ENCODE measurements at places on chromosomes 6 and 20. TPM values are rescaled to one million over a fixed set of nuclear protein-coding genes. Genes with fewer than 3 reads are reported as not detected.

DDX27 gene
- 14.2 TPM for polyA plus RNA-seq

FRK gene
- polyA plus RNA-seq = 1.3 TPM

CST3 gene
- polyA plus RNA-seq = 262 TPM

MYBL2 gene
- polyA plus RNA-seq = 11.6 TPM

CTAGE9 gene
- polyA plus RNA-seq = not detected

IMPG1 gene
- 0.02 TPM for polyA plus RNA-seq

ARG1 gene
- polyA plus RNA-seq = 1.8 TPM

ERVFRD-1 gene
- 0.06 TPM for polyA plus RNA-seq

RAET1L gene
- polyA plus RNA-seq = 33.9 TPM

VSX1 gene
- polyA plus RNA-seq = not detected

LTB gene
- polyA plus RNA-seq = 3.0 TPM

PDYN gene
- polyA plus RNA-seq = not detected

SIRPD gene
- polyA plus RNA-seq = not detected

PARD6B gene
- polyA plus RNA-seq = 1.6 TPM

POLR1H gene
- polyA plus RNA-seq = 22.6 TPM

IP6K3 gene
- 0.65 TPM for polyA plus RNA-seq

SLC22A16 gene
- not detected for polyA plus RNA-seq

ALDH5A1 gene
- polyA plus RNA-seq = 2.2 TPM

HTR1E gene
- not detected for polyA plus RNA-seq

KIAA0408 gene
- polyA plus RNA-seq = 2.1 TPM

TBC1D20 gene
- 15.6 TPM for polyA plus RNA-seq

RUNX2 gene
- polyA plus RNA-seq = 0.31 TPM

COL11A2 gene
- 1.3 TPM for polyA plus RNA-seq

PRDM1 gene
- 37.6 TPM for polyA plus RNA-seq

TRIM15 gene
- not detected for polyA plus RNA-seq

STX11 gene
- polyA plus RNA-seq = 7.1 TPM

C20orf144 gene
- polyA plus RNA-seq = 0.04 TPM

SLC13A3 gene
- polyA plus RNA-seq = 0.45 TPM

NNAT gene
- 3.8 TPM for polyA plus RNA-seq

THBD gene
- 29.7 TPM for polyA plus RNA-seq

WFDC5 gene
- polyA plus RNA-seq = 6.4 TPM

COL21A1 gene
- polyA plus RNA-seq = 1.6 TPM

CGAS gene
- 1.2 TPM for polyA plus RNA-seq

SLC4A11 gene
- polyA plus RNA-seq = 11.5 TPM

PNLDC1 gene
- 0.02 TPM for polyA plus RNA-seq

DNMT3B gene
- polyA plus RNA-seq = 0.46 TPM

C6orf15 gene
- polyA plus RNA-seq = 0.08 TPM

ZBP1 gene
- 0.51 TPM for polyA plus RNA-seq

ULBP1 gene
- 0.31 TPM for polyA plus RNA-seq

NOX3 gene
- not detected for polyA plus RNA-seq

FOXQ1 gene
- 8.7 TPM for polyA plus RNA-seq

DNAH8 gene
- polyA plus RNA-seq = under 0.01 TPM

PHF10 gene
- 30.0 TPM for polyA plus RNA-seq

MCUR1 gene
- polyA plus RNA-seq = 10.4 TPM

Measured in esophagus (tissue), 2 donors.